ENCODE measurements at places on chromosomes 16 and 17.

- DNase-seq, result peak; percentile 72
These were observed 219.3 kb upstream of the GSE1 start for GRCh38 chr16:85393674-85394451.

GRCh38 chr17:17300624-17301568 is 2.3 kb upstream of the NT5M start:
- DNase-seq, result no peak

DNA sequence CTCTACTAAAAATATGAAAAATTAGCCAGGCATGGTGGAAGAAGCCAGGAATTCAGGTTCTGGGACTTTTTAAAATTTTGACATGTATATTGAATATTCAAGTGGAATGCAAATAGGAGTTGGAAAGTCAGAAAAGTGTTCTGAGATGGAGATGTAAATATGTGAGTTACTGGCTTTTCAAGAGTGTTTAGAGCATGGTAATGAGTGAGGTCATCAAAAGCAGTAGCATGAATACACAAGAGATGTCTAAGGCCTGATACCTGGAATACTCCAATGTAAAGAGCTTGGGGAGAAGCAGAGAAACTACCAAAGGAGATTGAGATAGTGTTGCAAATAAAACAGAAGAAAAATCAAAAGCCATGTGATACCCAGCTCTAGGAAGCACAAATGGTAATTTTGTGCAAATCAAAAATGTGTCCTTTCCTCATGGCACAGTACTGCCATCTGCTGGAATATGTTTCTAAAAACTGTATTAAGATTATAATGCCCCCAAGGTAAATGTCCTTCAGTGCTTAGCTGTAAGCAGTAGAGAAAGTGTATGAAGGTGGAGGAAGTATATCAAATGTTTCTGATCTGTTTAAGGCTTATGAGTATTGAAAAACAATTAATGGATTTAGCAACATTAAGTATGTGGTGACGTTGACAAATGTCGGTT is 908.4 kb downstream of the KCNJ18 start:
- DNase-seq, result no peak

- DNase-seq, result no peak
These were observed 57.6 kb upstream of the SOX9 start for GRCh38 chr17:72063262-72063661.

GRCh38 chr16:79316004-79316458 is 284.5 kb downstream of the MAF start:
- peak; percentile 76 for DNase-seq

DNA sequence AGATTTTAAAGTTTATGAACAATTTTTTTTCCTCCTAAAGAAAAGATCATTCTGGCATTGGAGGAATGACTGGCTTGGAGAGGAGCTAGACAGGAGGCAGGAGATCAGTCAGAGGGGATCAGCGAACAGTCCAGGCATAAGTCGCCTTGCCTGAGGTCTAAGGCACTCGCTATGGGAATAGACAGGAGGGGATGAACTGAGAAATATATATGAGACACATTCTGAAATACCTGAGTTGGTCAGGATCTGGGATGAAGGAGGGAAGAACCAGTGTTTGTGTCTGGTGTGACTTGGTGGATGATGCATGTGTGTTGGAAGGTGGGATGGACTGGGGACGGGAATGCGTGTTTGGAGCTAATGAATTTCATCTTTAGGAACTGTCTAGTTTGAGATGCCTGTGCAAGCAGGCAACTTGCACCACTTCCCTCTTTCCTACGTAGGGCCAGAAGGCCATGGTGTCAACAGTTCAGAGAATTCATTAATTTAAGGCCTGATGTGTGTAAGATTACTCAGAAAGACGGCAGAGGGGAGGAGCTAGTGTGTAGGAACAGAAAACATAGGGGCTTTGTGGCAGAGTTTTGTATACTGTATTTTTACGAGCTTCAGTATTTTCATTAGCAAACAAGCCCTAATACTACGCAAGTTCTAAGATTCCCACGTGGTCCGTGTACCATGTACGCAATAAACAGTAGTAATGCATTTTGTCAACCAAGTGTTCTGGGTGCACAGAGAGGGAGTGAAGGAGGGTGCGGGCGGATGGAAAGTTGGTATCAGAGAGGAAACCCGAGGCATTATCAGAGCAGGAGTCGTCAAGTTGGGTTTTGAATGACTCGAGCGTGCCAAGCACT is 825 bp downstream of the HEATR6 start:
- peak; percentile 45 for DNase-seq

Measured in stimulated activated CD4-positive, alpha-beta T cell treated with anti-CD3 and anti-CD28 coated beads, Interleukin-4, amount 100 ng/mL, for 48 hours (primary cell).